ENCODE measurements at places on chromosomes 2 and 18.

- no peak for DNase-seq
These were observed 55.7 kb downstream of the PRKRA start for GRCh38 chr2:178395295-178395694.

GRCh38 chr2:128380061-128380889 lies 61.6 kb upstream of the HS6ST1 start:
- no peak for DNase-seq

GRCh38 chr18:22412176-22412911 lies 5.4 kb downstream of the CTAGE1 start:
- no peak for DNase-seq

GRCh38 chr18:67549946-67550345 lies 33.4 kb upstream of the DSEL start:
- DNase-seq, result no peak

- DNase-seq, result no peak
These were observed 39.7 kb upstream of the TGIF1 start for GRCh38 chr18:3410273-3410672.

DNA sequence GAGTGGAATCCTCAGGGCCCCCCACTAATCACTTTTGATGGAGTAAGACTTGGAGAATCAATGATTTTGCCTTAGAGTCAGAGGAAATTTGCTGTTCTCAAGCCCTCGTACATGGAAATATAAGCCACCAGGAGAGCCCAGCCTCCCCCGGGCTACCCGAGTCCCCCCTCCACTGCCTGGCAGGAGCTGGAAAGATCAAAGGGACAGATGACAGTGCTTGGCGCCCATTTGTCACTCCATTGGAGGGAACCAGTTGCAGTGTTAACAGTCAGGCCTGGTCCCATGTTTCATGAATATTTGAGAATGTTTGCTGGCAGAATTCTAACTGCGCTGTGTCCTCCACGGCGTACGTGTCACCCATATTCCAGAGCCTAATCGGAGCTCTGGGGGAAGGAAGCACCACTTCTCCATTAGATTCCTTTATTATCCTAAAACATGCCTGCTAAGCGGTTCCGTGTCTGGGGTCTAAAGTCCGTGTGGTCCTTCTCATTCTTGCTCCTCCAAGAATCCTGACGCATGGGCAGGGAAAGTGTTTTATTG lies 202.4 kb downstream of the KLHL29 start:
- DNase-seq, result no peak

GRCh38 chr2:121210691-121211090 lies 74.3 kb downstream of the TFCP2L1 start:
- no peak for DNase-seq

DNA sequence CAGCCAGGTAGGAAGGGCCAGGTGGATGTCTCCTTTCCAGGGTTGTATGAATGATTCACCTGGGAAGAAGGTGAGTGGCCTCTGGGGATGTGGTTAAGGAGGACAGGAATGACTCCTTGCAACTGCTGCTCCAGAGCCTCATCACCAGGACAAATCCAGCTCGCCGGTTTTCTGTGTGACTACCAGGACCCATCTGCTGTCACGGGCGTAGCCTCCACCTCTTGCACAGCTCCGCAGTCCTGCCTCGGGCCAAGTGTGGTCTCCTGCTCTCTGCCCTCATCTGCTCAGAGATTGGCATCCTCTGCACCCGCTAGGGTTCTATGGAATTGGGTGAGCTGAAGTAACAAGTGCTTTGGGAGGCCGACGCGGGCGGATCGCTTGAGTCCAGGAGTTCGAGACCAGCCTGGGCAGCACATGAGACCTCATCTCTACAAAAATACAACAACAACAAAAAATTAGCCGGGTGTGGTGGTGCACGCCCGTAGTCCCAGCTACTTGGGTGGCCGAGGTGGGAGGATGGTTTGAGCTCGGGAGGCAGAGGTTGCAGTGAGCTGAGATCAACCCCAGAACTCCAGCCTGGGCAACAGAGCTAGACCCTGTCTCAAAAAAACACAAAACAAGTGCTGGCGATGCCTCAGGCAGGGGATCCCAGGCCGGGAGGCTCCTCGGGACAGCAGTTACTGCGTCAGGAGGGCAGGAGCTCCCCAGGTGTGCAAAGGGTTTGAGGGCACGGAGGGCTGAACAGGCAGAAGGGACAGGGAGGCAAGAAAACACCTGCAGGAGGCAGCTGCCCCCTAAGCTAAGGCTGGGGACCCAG lies 831 bp upstream of the D2HGDH start:
- no peak for DNase-seq

GRCh38 chr2:145267451-145267850 lies 747.5 kb upstream of the ZEB2 start:
- DNase-seq, result no peak

DNA sequence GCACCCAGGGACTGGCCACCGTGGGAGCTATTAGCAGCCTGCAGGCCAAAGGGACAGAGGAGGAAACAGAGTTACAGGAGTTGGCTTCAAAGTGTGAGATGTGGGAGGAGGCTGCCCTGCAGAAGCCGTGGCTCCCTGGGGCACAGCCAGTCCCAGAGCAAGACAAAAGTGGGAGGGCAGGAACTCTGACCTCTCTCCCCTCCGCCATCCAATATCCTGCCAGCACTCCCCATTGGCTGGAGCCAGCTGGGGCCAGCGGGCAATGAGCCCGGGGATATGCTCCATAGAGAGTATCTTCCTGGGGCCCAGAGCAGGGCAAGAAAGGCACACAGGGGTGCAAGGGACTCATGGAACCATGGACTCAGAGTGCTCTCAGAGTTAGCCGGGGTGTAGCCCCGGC lies 143.1 kb downstream of the INHBB start:
- DNase-seq, result no peak

- peak; percentile 40 for DNase-seq
These were observed 57.1 kb downstream of the SNORC start for GRCh38 chr2:232927032-232927792.

GRCh38 chr18:42915299-42915698 lies 200.2 kb downstream of the RIT2 start:
- no peak for DNase-seq

GRCh38 chr2:105431367-105432043 lies 32.7 kb upstream of the FHL2 start:
- DNase-seq, result no peak

- no peak for DNase-seq
These were observed 250 bp downstream of the DSC1 start for GRCh38 chr18:31162419-31162793.

- no peak for DNase-seq
These were observed 54.2 kb upstream of the CREB1 start for GRCh38 chr2:207475546-207475945.

GRCh38 chr2:178191004-178191508 lies 3.3 kb upstream of the OSBPL6 start:
- no peak for DNase-seq

DNA sequence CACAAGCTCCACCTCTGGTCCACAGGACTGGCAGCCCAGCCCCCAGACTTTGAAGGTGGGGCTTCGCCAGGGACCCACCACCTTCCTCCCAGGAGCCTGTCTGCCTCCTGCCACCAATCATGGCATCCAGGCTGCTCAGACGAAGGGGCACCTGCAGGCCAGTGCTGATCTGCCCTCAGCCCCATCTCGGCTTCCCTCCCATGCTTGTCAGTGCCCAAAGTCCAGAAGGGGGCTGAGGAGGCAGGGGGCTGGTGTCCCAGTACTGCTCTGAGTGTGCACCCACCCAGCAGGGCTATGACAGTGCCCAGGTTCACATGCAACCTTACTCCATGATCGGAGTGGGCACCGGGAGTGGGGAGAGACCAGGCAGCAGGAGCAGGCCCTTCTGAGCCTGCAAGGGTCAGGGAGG lies 25.3 kb upstream of the RUFY4 start:
- no peak for DNase-seq

DNA sequence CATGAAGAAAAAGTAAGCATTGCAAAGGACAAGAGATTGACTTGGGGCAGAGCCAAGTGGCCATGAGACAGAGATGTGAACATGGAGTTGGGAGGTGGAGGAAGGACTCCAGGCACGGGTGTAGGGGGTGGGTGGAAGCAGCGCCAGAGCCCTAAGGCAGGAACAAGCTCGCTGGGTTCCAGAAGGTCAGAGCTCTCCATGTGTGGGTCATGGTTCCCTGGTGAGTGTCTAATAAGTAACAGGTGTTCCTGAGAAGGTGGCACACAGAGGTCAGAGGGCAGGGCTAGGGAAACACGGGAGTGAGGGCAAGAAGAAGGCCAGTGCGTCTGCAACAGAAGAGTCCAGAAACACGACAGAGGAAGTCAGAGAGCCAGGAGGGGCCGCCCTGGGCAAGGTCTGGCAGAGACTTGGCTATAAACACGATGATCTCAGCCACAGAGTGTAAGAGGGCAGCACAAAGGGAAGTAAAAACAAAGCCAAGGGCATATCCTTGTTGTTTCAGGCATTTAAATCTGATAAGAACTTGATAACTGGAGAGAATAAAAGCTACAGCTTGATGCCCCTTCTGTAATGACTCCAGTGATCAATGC lies 260.8 kb downstream of the TGIF1 start:
- no peak for DNase-seq

- DNase-seq, result no peak
These were observed 4.0 kb downstream of the RNMT start for GRCh38 chr18:13730481-13730880.

- no peak for DNase-seq
These were observed 43.8 kb upstream of the FN1 start for GRCh38 chr2:215479536-215480240.

GRCh38 chr18:37662546-37663339 lies 97.1 kb upstream of the CELF4 start:
- no peak for DNase-seq

- DNase-seq, result no peak
These were observed 4.9 kb downstream of the FKBP1B start for GRCh38 chr2:24054366-24055010.

- DNase-seq, result no peak
These were observed 82.7 kb upstream of the SMAD2 start for GRCh38 chr18:48013162-48013561.

GRCh38 chr2:23596316-23596885 lies 211.4 kb downstream of the KLHL29 start:
- DNase-seq, result no peak

DNA sequence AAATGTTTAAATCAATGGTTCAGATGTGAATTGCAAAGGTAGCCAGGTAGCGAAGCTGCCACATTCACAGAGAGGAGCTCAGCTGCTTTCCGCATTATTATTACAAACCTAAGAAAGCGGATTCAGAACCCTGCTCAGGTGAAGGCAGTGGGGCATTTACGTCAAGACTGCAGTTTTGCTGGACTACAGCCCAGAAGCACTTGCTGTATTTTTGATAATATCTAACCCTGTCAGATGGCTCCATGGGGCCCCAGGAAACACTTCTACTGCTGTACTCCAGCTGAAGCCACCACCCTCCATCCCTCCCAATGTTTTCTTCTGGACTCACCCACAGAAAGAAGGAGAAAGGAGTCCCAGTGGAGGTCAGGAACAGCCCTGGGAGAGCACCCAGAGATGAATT lies 96.9 kb downstream of the TPO start:
- DNase-seq, result no peak

DNA sequence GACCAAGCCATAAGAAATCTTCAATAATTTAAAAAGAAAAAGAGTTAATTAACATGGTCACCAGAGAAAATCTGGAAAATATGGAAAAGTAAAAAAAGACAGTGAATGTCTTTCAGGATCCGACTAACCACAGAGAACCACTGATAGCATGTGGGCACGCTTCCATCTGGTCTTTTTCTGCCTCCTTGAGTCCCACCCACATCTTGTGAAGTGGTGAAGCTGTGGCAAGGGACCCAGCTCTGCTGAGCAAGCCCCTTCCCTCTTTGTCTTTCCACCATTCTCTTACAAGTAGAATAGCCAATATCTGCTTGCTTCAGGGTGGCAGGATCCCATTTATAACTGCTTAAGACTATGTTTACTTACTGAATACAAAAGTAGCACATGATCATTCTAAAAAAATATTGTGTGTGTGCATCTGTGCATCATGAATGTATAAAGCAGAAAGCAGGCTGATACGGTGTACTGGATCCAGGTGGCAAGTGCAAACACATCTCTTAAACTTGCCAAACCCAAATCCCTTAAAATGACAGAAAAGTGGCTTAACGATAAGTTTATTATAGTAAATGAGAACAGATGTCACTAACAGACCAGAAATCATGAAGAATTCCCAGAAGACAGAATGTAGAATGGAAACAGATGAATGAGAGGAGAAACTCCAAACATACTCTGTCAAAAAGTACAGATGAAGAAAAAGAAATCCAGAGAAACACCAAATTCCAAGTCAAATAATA lies 52.3 kb downstream of the FOXI3 start:
- no peak for DNase-seq

- DNase-seq, result no peak
These were observed 68.3 kb upstream of the MRPS9 start for GRCh38 chr2:104969564-104969963.

- no peak for DNase-seq
These were observed 53.7 kb downstream of the HS1BP3 start for GRCh38 chr2:20596973-20597859.

DNA sequence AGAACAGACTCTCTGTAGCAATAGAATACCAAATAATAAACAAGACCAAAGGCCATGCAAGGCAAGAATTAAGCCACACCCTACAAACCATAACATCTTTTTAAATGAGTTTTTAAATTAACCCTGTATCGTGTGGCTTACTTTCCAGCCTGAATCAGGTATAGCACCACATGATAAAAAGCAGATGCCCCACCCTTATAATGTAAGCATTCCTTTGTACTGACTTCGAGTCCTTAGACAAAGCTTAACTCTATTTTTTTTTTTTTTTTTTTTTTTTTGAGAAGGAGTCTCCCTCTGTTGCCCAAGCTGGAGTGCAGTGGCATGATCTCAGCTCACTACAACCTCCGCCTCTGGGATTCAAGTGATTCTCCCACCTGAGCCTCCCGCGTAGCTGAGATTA lies 1.7 kb upstream of the C2orf42 start:
- no peak for DNase-seq

DNA sequence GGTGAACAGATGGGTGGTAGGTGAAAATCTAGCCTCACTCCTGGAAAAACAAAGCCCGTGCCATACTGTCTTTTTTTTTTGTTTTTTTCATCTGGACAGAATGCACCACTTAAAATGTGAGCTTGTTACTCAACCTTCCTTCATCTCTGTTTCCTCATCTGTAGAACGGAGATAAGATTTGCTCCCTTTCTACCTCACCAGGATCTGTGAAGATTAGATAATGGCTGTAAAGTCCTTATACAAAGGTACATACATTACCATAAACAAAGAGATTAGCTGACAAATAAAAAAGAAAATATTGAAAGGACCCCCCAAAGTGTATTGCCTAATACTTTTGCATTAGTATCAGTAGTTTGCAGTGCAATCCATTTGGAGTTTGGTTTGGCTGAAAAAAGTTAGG lies 75.4 kb upstream of the ZEB2 start:
- no peak for DNase-seq

GRCh38 chr2:122077771-122078170 lies 322.3 kb downstream of the TSN start:
- no peak for DNase-seq

All from activated T-cell treated with anti-CD3 and anti-CD28 coated beads, Interleukin-2, amount 50 U/mL, for 72 hours (primary cell).